CD8-positive, alpha-beta memory T cell (primary cell): ENCODE measurements at places on chromosomes 6 and 20. TPM values are rescaled to one million over a fixed set of nuclear protein-coding genes. Genes with fewer than 3 reads are reported as not detected.
A peak's percentile ranks its signal among the peaks of the same experiment; 100 is the strongest.

- H3K36me3 ChIP-seq: no peaks in the 10 kb centered on the region
- no peak overlapping the region for H3K27ac ChIP-seq
- no peak overlapping the region for H3K4me3 ChIP-seq
- no peak for DNase-seq
Measured at GRCh38 chr6:21109391-21110178, 484.0 kb upstream of the SOX4 start.

COX4I2 gene
- not detected for total RNA-seq

TEAD3 gene
- 0.53 TPM for total RNA-seq

GRCh38 chr20:23133560-23133998, 47.5 kb upstream of the CD93 start:
- no peaks in the 10 kb centered on the region for H3K4me1 ChIP-seq
- no peaks in the 10 kb centered on the region for H3K36me3 ChIP-seq
- no peak overlapping the region for H3K4me3 ChIP-seq
- peak overlapping the region; percentile 87 for H3K27ac ChIP-seq

- no peaks in the 10 kb centered on the region for H3K36me3 ChIP-seq
- H3K27me3 ChIP-seq: peaks cover 3% of the 10 kb centered on the region
- H3K27ac ChIP-seq: peak overlapping the region; percentile 47
- H3K4me1 ChIP-seq: no peaks in the 10 kb centered on the region
- DNase-seq: no peak
- no peak overlapping the region for H3K4me3 ChIP-seq
Measured at GRCh38 chr6:144007478-144008119, 460 bp downstream of the PLAGL1 start.

GRCh38 chr20:25007491-25008305, 15.1 kb upstream of the APMAP start:
- no peaks in the 10 kb centered on the region for H3K4me1 ChIP-seq
- no peak overlapping the region for H3K4me3 ChIP-seq
- H3K36me3 ChIP-seq: peaks cover 47% of the 10 kb centered on the region

GRCh38 chr6:5036269-5036668, 32.4 kb upstream of the RPP40 start:
- no peak for DNase-seq
- no peak overlapping the region for H3K4me3 ChIP-seq
- H3K27me3 ChIP-seq: no peaks in the 10 kb centered on the region
- H3K27ac ChIP-seq: no peak overlapping the region
- no peaks in the 10 kb centered on the region for H3K4me1 ChIP-seq
- H3K36me3 ChIP-seq: no peaks in the 10 kb centered on the region

DNA sequence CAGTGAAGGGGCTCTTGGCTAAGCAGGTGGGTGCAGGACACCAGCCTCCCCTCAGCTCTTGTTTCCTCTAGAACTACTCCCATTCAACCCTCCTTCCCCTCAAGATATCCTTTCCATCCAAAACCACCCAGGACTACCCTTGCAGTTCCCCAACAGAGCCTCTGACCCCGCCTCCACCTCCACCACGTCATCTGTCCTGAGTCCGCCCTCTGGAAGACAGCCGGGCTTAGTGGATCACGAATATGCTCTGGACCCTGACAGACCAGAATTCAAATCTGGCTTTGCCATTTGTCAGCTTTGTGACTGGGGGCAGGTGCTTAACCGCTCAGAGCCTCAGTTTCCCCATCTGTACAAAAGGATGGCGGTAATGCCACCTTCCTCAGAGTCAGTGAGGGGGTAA, 31.4 kb downstream of the TFEB start:
- no peak for DNase-seq
- no peaks in the 10 kb centered on the region for H3K27me3 ChIP-seq
- H3K4me1 ChIP-seq: peaks cover 35% of the 10 kb centered on the region
- no peak overlapping the region for H3K27ac ChIP-seq
- H3K36me3 ChIP-seq: no peaks in the 10 kb centered on the region

DNA sequence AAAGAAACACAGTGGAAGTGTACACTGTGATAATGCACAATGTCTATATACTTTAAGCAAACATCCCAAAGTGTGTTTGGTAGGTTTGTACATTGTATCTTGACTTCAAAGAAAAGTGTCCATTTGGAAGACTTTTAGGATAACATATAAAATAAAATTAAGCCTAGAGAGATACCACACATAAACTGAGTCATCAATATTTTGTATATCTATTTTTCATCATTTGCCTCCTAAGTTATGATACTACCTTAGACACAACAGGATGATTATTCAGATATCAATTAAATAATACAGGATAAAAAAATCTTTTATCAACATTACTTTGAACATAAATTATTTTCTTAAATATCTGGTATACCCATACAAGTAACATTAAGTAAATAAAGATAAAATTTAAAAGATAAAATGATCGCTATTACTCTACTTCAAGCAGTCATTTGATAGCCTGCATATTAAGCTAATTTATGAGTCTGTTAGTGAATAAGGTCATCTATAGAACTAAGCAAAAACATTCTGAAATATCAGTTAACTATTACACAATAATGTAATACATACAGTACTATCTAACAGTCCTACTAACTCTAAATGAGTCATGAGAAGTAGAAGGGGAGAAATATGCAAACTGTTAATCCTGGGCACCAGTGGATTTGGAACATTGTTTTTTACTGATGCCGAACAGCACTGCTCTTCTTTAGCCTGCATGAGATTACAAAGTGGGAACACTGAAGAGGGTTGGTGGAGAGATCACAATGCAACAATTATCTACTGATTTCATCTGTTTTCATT, 158.4 kb upstream of the SIM1 start:
- H3K27me3 ChIP-seq: no peaks in the 10 kb centered on the region
- no peak for DNase-seq
- H3K36me3 ChIP-seq: no peaks in the 10 kb centered on the region
- no peaks in the 10 kb centered on the region for H3K4me1 ChIP-seq
- H3K27ac ChIP-seq: no peak overlapping the region

ACAT2 gene
- total RNA-seq: 69.7 TPM
